CD8-positive, alpha-beta memory T cell (primary cell): ENCODE measurements at places on chromosomes 11 and 22. TPM values are rescaled to one million over a fixed set of nuclear protein-coding genes. Genes with fewer than 3 reads are reported as not detected.

GRCh38 chr11:44694443-44694842, 32.3 kb upstream of the TSPAN18 start:
- no peak for DNase-seq

Gene MS4A3
- not detected for total RNA-seq

Gene APOBEC3B
- 6.7 TPM for total RNA-seq

Gene BIRC2
- 42.8 TPM for total RNA-seq

Gene MYRF
- total RNA-seq: 0.93 TPM

GRCh38 chr22:29476116-29476515, 3.9 kb upstream of the NEFH start:
- DNase-seq: no peak

GRCh38 chr22:17612057-17612456, 16.5 kb downstream of the ATP6V1E1 start:
- no peak for DNase-seq

Gene TBX10
- not detected for total RNA-seq

DNA sequence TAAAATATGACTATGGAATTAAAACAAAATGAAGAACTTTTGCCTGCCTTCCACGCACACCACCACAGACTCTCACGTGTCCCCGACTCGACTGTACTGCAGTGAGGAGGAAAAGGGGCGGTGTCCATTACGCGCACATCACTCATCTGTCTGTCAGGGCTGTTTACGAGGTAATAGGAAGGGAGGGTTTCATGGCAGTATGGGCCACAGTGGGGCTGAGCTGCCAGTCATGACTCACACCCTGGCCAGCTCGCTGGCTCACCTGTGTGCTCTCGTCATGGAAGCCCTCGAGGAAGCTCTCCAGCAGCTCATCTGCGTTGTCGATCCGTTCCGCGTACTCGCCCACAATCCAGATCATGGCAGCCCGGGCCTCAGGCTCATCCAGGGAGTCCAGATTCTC, 33.5 kb upstream of the RASL10A start:
- DNase-seq: no peak

DNA sequence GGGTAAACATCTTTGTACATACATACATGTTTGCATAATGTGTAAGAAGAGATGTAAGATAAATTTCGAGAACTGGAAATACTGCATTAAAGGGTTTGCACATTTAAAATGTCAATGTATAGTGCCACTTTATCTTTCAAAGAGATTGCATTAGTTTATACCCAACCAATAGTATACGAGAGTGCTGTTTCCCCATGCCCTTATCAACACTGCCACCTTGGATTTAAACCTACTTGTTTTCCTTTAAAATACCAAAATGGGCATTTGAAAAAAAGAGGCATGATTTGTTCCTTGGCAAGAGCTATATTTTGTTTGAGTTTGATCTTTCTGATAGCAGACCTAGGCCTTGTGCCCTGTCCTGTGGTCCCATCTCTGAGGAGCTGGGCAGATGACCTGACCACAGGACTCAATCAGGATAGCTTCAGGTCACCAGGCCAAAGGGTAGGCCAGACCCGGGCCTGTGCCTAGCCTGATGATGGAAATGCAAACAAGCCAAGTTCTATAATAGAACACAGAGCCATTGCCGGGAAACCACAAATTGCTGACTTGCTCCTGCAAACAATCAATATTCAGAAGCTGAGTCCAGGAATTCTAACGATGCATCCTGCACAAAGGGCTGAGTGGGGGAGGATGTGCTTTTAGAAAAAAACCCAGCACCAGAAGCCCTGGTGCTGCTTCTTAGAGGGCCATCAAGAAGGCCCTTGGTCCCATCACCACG, 16.9 kb upstream of the ALG8 start:
- no peak for DNase-seq

- DNase-seq: no peak
These were observed 342.1 kb upstream of the SYN3 start for GRCh38 chr22:33400061-33400840.

DNA sequence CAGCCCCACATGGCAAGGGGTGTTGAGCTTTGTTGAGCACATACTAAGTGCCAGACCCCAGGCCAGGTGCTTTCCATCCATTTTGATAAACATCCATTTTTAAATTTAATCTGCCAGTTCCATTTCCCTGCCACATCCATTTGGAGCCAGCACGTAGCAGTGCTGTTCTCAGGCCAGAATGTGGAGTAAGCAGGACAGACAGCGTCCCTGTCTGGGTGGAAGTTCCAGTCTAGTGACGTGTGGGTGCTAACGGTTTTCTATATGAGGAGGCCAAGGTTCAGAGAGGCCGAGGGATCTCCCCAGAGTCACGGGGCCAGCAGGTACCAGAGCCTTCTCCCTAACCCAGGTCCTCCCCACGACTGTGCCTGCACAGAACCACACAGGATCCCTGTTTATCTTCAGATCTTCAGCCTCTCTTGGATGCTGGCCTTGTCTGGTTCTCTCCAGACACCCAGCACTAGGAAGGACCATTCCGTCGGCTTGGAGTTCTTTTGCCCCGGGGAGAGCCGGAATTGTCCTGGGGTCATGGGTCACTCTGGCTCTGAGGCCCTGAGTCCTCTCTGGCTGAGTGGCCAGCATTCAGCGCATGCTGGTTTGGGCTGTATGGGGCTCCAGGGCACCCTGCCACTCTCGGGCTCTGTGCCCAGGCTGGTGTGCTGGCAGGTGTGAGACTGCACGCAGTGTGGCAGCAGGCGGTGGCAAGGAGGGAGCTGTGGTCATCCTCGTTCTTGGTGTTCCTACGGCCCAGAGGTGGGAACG, 63.6 kb upstream of the PPARA start:
- no peak for DNase-seq
